HS-5 (cell line): ENCODE measurements at places on chromosomes 4 and X.
A peak's percentile ranks its signal among the peaks of the same experiment; 100 is the strongest.

DNA sequence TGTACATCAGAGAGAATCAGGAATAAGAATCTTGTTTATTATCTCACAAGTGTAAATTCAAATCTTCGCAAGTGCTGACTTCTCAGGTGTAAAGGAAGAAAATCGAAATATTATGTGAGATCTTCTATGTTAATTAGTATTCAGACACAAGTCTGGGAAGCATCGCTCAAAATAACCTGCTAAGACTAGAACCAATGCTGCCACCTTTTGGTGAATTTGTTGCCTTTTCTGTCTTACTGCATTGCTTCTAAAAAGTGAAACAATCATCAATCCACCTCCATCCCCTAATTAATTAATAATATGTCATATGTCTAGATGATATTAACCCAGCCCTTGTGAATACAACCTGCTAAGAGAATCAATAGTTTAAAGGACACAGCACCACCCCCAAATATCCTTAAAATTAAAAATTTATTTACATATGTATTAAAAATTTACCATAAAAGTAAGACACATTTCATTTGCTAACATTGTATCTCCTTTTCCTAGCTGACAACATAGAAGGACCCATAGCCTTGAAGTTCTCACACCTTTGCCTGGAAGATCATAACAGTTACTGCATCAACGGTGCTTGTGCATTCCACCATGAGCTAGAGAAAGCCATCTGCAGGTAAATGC lies 3.5 kb downstream of the EPGN start:
- no peak for DNase-seq

GRCh38 chr4:166324321-166324720 lies 451.3 kb downstream of the TLL1 start:
- DNase-seq = no peak

DNA sequence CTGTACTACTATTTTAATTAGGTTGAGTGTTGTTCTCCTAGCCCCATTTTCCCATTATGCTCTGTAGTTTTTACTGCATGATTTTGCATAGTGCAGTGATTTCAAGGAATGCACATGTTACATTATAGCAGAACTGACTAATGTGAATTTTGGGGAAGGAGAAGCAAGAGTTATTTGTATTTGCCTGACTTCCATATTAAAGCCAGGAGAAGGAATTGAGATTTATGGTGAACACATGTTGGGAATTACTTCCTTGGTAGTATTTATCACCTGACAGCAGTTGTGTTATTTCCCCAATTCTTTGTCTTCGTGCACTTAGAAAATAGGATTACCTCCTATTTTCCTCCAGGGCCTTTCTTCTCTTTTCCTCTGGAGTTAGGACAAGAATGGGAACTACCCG lies 3.2 kb downstream of the TMEM144 start:
- DNase-seq = no peak

- DNase-seq = no peak
These were observed 449.1 kb downstream of the NKX6-1 start for GRCh38 chr4:84050015-84050414.

GRCh38 chr4:31045724-31046318 lies 325.7 kb downstream of the PCDH7 start:
- no peak for DNase-seq

- no peak for DNase-seq
These were observed 14.4 kb upstream of the TLR8 start for GRCh38 chrX:12891915-12892506.

DNA sequence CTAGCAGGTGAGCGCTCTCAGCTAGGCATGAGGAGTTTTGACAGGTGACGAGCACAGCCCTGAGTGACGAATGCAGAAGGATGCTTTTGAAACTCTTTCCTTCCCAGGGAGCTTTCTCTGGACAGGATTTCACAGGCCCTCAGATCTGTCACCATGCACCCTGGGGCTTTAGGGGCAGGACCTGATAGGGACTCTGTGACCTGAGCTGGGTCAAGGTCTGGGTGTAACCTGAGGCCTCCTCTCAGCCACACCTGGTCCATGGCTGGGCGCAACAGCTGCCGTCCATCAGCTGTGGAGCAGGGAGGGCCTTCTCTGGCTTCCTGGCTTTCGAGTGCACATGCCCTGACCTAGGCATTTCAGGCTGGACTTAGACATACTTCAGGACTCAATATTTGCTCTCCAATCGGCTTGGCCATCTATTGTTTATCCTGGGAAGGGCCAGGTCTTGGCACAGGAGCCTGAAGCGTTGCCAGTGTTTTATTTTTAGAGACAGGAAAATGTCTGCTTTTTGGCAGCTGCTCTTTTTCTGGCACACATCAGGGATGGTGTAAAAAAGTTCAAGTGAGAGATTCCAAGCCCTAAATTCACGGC lies 56.4 kb downstream of the C4orf51 start:
- DNase-seq = no peak

- peak; percentile 85 for DNase-seq
These were observed at the start of gene ZNF674 for GRCh38 chrX:46545111-46546005. ZNF674 (minus strand) TSS chrX:46545421; CDS start chrX:46542087, 3,334 bp downstream.

DNA sequence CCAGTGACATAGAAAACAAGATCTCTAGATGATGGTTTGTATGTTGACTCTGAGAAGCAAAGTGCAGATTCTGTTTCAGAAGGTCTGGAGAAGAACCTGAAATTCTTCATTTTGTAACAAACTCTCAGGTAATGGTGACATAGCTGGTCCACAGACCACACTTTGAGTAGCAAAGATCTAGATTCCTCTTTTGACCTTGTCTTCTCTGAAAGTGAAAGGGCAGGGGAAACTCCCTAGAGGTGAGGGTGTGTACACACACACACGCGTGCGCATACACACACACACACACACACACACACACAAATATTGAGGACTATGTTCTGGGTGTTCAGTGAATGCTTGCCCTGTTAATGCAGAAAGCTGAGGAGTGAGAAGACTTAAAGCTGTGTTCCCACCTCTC lies 110.1 kb downstream of the NHSL2 start:
- no peak for DNase-seq

DNA sequence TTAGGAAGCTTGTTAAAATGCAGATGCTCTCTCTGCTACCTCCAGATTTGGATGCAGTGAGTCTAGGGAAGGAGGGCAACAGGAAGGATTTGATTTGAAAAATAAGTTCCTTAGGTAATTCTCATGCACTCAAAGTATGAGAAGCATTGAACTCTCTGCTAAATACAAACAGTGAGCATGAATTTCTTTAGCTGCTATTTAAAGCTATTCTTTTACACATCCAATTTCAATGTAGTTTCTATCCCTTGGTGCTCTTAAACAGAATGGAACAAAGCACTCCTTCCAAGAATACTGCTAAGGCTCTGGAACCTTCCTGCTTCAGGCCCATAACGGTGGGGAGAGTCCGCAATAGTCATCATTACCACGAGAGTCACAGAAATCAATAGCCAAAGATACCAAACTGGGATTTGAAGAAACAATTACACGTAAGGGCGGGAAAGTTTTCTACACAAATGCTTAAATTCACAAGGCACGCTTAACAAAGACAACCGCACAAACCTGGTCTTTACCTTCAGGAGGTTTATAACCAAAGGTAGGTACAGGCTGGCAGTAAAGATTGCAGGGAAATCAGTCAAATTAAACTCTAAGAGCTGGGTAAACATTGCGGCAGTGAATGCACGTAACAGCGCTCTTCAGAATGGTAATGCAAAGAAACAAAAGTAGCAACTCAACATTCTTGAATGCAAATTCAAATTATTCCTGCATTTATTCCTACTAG lies 123.2 kb upstream of the NAP1L5 start:
- no peak for DNase-seq

DNA sequence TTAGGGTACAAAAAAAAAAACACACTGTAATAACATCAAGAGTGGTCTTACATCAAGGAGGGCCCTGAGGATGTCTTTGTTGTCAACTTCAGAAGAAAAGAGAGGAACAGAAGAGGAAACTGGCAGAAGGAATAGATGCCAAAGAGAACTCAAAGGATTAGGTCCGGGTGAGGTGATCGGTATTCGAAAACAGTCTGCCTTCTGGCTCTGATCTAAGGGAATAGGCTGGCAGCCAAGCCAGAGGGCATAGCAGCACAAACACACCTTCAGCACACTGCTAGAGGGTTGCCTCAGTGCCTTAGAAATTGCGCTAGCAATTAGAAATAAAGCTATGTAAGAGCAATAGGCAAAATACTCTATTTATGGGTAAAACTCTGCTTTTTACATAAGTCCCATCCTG lies 91.4 kb upstream of the TTC29 start:
- DNase-seq = no peak

DNA sequence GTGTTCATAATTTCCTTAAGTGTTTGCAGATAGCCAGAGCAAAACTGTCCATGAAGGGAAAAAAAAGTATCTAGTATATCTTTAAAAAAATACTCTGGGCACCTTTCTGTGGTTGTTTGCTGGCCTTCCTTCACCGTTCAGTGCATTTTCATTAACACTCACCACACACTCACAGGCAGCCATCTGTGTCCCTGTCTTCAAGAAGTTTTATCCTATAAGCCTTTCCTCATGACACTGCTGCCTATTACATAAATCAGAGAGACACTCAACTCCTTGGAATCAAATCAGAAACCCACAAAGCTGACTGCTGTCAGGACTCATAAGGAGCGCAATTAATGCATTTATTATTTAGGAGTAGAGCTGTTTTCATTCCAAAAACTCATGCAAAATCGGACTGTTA lies 1720.2 kb downstream of the PCDH7 start:
- DNase-seq = no peak

DNA sequence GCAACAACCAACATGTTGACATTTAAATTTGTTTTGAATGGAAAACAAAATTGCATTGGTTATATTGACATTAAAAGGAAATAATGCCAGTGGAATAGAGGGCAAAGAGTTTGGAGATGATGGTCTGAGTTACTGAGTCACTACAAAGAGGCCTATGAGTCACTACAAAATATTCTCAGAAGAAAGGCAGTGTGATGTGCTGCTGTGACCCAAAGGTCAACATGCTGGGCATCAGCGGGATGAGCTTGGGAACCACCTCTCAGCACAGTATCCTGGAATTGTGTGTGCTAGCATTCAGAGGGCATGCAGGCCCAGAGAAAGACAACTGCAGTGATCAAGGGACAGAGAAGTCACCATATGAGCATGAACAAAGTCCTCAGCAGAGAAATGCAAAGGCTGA lies 2.8 kb downstream of the CMC4 start:
- peak; percentile 56 for DNase-seq

- DNase-seq = no peak
These were observed 41.3 kb upstream of the MXD4 start for GRCh38 chr4:2303121-2303685.

DNA sequence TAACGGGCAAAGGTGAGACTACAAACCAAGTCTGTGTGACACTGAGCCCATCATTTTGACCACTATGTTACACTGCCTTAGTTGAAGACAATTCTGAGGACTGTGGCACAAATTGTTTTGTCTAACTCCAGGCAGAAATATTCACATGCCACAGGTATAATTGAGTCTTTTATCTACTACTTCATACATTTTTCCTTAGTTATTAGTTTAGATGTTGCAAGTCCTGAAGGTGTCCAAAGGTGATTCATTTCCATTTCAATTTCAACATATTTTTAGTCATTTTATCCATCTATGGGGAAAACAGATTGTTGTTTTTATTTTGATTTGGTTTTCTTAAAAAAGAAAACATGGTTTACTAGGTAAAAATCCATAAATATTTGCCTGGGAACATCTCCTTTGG lies 341.7 kb upstream of the SMIM31 start:
- DNase-seq = no peak

- DNase-seq = no peak
These were observed 3.4 kb downstream of the NCAPG start for GRCh38 chr4:17814140-17814539.

- no peak for DNase-seq
These were observed 86.8 kb downstream of the DCLK2 start for GRCh38 chr4:150164956-150165629.

DNA sequence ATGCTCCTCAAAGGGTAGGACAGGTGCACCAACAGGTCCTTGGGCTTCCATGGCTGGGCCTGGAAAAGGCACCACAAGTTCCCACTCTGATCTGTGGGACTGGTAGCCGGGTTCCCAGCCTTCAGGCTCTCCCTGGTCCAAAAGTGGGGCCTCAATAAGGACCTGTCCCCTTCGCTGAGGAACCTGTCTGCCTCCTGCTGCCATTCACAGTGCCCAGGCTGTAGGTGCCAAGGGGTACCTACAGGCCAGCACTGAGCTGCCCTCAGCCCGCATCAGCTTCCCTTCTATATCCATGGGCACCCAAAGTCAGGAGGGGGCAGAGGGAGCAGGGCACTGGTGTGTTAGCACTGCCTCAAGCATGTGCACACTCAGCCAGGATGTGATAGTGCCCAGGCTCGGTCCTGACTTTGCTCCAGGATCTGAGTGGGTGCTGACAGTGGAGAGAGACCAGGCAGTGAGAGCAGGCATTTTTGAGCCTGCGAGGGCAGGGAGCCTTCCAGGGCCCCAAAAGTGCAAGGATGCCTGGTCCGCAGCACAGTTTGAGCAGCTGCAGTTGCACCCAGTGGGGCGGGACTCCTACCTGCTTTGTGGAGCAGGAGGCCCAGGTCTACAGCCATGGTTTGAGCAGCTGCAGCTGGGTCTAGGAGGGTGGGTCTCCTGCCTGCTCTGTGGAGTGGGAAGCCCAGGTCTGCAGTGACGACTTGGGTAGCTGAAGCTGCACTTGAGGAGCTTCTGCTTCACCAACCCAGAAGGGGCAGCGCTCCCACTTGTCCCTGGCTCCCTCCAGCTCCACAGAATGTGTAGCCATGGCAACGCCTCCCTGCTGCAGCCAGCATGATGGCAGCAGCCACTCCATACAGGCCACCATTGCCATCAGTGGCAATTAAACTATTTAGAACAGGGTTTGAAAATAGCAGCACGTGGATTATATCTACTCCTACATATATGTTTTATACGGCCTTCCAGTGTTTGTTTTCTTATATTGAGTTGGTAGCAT lies 376.4 kb downstream of the KCTD8 start:
- no peak for DNase-seq

GRCh38 chr4:89218587-89218986 lies 89.0 kb downstream of the GPRIN3 start:
- no peak for DNase-seq

DNA sequence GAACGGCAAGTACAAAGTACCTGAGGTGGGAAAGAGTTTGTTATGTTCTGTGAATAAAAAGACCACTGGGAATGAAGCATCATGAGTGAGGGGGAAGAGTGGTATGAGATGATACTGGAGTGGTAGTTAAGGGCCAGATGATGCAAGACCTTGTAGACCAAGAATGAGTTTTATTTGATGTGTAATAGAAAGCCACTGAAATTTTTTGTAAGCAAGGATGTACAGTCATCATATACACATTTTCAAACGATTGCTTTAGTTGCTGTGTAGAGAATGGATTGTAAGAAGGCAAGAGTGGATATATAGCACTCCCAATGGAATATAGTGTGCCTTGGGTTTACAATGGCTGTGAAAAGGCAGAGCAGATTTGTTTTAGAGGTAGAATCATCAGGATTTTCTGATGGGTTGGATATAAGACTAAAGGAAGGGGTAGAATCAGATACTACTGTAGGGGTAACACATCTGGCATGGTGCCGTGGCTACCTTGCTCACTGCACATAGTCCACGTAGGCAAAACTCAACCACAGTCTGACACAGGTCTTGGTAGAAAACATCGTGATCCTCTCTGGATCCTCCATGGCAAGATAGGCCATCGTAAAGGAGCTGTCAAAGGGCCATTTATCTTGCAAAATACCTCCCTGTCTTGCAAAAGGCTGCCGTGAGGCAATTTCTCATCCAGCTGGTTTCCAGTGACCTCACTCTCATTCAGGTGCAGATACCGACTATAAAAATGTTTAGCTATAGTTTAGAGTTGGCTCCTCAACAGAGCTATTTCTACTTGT lies 14.9 kb downstream of the TIFA start:
- DNase-seq = peak; percentile 71

- no peak for DNase-seq
These were observed 2.3 kb downstream of the NOCT start for GRCh38 chr4:139017861-139018260.
